ENCODE measurements at places on chromosomes 3 and 15.

- no peak for DNase-seq
These were observed 123.0 kb upstream of the SPRED1 start for GRCh38 chr15:38129531-38130204.

- DNase-seq: no peak
These were observed 73.4 kb downstream of the RFTN1 start for GRCh38 chr3:16439848-16440708.

DNA sequence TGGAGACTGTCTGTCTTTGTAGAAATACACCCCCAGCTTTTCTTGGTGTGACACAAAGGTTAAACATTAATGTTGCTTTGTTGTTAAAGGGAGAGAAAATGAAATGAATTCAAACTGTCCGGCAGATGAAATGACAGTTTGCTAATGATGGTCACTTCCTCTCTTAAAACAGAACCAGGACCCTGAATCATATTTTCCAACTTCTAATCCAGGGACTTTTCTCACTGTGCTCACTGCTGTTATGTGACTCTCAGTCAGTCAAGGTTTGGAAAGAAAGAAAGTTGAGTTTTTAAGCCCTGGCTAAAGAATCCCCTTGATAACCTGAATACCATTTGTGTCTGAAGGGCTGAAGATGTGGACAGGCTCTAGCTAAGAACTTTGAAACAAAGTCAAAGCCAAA, 215.8 kb downstream of the AGBL1 start:
- DNase-seq: no peak

GRCh38 chr3:179731544-179731943, 78.7 kb downstream of the USP13 start:
- no peak for DNase-seq

GRCh38 chr3:123768480-123769355, 115.4 kb downstream of the MYLK start:
- DNase-seq: no peak

DNA sequence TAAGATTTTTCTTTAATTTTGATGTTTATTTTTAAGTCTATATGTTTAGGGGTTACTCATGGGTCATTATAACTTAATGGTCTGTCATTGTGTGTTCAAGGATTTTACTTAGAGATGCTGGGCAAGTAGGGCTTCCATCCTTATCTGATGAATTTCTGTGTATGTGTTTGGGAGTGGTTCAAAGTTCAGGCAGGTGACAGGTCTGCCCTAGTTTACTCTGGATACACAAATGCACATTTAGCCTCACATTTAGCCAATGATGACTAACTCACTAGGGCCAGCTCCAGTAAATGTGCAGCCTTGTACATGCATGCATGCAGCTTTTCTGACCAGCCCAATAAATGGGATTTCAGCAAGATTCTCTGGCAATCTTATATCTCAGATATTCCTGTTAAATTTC, 554.1 kb downstream of the SI start:
- no peak for DNase-seq

DNA sequence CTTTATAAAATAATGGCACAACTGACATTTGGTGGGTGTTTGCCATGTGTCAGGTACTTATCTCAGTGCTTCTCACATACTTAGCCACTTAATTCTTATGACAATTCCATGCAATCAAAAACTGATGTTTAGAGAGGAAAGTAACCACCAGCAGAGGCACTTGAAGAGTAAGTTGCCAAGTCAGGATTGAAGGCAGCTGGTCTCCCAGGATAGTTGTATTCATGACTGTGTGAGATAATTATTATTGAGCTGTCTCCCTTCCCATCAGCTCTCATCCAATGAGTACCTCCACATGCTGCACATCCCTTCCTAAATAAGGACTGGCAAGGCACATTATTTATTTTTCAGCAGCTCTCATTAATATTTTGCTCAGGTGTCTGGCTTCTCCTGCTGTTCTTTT, 4.8 kb downstream of the VEPH1 start:
- DNase-seq: no peak

- no peak for DNase-seq
These were observed 37.8 kb upstream of the IL20RB start for GRCh38 chr3:136919799-136920580.

- no peak for DNase-seq
These were observed 289.1 kb upstream of the DNAJC19 start for GRCh38 chr3:181278468-181279238.

DNA sequence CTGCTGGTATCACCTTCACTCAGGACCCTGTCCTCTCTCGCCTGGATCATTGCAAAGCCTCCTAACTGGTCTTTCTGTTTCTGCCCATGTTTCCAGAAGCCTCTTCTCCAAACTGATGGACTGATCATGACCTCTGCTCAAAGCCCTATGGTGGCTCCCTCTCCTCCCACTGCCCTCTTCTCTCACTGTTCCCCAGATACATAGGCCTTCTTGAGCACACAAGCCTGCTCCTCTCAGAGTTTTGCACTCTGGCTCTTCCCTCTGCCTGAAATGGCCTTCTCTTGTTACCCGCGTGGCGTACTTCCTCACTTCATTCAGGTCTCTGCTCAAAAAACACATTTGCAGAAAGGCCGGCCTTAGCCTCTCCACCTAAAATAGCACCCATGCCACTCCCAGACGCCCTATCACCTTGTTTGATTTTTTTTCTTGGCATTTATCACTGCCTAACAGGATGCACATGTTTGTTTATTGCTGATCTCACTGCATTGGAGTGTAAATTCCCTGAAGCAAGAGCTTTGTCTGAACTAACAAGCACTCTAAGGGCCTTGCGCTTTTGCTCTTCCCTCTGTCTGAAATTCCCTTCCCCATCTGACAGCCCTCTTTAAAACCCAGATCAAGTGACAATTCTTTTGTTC, 1.4 kb upstream of the ETFA start:
- no peak for DNase-seq

All from activated T-helper 1 cell treated with Interleukin-2 at 50 U/mL for 16 hours (primary cell).